Gastrocnemius medialis (tissue), 4 donors: ENCODE measurements at places on chromosomes 7 and 10.

DNA sequence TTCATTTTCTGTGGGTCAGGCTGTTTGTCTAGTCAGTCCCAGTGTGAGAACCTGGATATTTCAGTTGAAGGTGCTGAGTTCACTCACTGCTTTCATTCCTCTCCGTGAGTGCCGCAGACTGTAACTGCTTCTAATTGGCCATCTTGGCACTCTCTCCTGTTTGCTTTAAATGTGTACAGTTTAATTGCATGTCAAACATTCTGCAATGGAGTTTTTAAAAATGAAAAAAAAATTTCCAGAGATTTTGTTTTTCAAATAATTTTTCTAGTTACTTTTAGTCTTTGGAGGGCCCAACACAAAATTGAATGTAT, 87.8 kb downstream of the CCSER2 start:
- no peak for DNase-seq

GRCh38 chr7:1985042-1985441, 247.7 kb downstream of the MAD1L1 start:
- DNase-seq = no peak

GRCh38 chr10:72367301-72367960, 12.7 kb upstream of the DNAJB12 start:
- no peak for DNase-seq

DNA sequence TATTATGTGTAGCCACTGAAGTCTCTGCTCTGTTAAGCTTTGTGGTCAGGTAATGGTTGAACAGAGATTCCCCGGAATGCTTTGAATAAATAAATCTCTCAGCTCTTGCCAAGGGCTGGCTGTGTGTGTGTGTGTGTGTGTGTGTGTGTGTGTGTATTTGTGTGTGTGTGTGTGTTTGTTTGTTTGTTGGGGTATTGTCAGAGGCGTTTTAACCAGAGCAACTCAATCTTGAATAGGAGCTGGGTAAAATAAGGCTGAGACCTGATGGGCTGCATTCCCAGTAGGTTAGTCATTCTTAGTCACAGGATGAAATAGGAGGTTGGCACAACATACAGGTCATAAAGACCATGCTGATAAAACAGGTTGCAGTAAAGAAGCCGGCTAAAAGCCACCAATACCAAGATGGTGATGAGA, 256.2 kb upstream of the CACNA2D1 start:
- no peak for DNase-seq

DNA sequence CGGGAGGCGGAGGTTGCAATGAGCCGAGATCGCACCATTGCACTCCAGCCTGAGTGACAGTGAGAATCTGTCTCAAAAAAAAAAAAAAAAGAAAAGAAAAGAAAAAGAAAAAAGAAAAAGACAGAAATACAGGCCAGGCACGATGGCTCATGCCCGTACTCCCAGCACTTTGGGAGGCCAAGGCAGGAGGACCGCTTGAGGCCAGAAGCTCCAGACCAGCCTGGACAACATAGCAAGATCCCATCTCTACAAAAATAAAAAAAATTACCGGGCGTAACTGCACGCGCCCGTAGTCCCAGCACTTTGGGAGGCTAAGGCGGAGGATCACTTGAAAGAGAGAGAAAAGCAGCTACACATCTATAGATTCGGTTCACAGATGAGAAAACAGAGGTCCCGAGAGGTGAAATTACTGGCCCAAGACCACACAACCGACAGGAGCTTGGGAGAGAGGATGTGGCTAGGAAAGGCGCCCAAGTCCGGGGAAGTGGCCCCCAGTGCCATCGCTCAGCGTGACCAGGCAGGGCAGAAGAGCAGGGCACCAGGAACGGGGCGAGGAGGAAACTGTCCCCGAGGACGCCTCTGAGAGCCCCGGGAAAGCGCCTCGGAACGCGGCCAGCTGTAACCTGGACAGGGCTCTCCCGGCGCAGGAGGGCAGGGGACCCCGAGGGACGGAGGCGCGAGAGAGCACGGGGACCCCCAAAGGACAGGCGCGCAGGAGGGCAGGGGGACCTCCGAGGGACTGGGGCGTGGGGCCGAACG, 612 bp downstream of the SNX8 start:
- DNase-seq = no peak

GRCh38 chr7:124724079-124724478, 41.5 kb downstream of the GPR37 start:
- no peak for DNase-seq

DNA sequence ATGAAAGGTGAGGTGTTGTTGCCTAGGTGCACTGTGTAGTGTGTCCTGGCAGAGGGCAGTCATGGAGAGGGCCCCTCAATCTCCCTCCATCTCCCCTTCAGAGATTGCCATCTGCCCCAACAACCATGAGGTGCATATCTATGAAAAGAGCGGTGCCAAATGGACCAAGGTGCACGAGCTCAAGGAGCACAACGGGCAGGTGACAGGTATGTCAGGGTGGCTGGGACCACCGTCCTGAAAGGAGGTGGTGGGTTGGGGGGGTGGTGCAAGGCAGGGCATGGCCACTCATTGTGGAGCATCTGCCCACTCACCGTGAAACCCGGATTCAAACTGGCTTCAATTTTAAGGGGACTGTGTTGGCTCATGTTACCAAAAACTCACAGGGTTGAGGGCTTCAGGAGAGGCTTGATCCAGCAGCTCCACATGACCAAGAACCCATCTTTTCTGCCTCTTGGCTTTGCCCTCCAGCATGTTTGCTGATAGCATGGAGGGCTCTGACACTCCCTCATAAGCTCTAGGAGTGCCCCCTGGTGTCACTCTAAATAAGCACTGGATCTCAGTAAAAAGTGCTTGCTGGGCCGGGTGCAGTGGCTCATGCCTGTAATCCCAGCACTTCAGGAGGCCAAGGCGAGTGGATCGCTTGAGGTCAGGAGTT, 12.2 kb downstream of the ARPC1B start:
- no peak for DNase-seq

- no peak for DNase-seq
These were observed 19.9 kb upstream of the CRHR2 start for GRCh38 chr7:30702200-30702599.

GRCh38 chr7:153832160-153832559, 220.0 kb upstream of the DPP6 start:
- DNase-seq = no peak

DNA sequence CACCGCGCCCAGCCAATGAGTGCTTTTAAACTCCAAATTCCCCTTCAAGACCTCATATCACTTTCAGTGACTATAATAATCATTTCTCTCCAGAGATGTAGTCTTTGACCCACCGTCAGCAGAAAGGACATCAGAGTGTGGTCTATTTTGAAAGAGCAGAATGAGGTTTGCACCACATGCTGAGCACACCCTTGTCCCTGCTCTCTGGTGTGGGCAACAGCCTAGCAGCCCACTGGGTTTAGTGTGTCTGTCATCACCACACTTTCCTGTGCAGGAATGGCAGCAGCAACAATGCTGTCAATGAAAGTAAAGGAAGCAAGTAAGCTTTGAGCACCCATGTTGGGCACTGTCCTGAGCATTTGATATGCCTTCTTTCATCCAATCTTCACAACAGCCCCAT, 122.4 kb downstream of the PLXNA4 start:
- DNase-seq = no peak

- peak; percentile 58 for DNase-seq
These were observed 1.6 kb downstream of the SFMBT2 start for GRCh38 chr10:7409045-7409731.

DNA sequence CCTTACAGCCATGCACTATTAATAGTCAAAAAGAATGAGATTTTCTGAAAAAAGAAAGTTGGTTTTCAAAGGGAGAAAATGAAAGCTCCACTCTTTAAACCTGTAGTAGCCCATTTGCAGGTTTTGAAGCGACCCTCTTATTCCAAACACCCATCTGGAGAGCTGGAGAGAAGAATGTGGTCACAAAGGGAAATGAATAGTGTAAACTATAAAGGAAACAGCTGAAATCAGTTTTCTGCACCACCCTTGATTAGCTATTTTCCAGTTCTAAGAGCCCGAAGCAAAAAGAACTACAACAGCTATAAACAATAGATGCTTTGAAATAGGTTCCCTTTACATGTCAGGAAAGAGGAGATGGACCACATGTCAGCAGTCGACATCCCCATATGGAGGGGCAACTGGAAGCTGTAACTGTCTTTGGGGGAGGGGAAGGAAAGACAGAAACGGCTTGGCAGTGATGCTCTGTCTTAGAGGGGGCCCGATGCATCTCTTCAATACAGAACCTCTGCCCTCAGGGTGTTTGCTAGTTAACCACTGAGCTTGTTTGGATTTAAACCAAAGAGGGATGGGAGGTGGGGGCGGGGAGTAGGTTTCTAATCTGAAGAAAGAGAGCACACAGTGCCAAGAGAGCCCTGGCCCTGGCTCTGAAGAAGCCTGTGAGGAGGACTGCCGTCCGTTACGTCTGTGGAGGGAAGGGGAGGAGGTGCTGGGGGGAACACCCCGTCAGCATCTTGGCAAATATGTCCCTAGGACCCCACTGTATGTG, 55.3 kb downstream of the CPVL start:
- no peak for DNase-seq

GRCh38 chr7:2156756-2157472, 75.8 kb downstream of the MAD1L1 start:
- no peak for DNase-seq

DNA sequence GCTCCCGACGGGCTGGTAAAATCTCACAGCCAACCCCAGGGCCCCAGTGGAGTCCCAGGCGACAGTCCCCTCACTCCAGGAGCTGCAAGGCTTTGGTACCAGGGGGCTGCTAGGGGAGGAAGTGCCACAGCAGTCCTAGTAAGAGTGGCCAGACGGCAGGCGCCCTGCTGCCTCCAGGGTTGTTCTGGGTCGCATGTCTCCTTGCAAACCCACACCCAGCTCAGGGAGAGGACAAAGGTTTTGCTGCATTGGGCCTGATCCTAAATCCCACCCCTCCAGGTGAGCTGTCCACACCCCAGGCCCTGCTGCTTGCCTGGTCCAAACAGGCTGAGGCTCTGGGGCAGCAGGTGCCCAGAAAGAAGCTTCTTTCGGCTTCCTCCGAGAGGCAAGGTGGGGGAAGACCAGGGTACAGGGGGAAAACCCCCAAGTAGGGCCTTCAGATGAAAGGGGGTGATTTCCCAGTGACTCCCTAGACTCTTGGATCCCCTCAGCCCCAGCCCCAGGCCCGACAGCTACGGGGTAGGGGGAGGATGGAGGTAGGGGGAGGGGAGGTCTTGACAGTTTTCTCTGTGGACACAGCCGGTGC, 4.2 kb upstream of the KCP start:
- no peak for DNase-seq

GRCh38 chr10:13729586-13730305, 143.0 kb downstream of the PRPF18 start:
- no peak for DNase-seq

DNA sequence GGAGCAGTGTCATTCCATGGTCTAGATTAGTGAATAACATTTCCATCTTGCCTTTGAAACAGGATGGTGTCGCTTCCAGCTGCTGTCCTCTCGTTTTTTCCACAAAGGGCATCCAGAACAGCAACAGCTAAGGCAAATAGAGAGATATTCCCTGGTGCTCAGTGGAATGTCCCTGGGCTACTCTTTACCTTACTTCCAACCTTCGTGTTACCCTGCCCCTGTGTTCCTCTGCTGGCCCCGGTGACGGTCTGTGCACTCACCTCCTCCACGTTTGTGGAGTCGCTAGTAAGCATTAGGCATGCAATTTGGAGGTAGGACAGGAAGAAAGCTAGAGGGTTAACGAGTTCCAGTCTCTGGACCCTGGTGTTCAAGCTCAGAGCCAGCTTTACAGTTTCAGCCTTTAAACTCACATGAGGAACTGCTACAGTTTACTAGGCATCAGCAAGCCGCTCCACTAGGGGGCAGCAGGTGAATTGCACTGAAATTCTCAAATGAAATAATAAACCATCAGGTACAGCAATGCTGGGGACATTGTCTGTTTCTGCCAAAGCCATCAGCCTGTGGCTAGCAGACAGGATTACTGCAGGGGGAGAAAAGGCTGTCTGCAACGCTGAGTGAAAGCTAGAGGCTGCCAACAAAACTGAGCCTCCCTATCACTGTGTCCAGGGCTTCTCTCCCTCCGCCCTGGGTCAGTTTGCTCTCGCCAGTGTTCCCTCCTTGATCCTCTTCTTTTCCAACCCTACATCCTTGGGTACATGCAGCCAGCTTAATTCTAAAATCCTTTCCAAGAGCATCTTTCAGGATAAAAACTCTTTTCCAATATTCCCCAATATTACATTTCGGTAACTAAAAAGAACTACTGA, 9.0 kb downstream of the MRPL32 start:
- DNase-seq = peak; percentile 28
